Activated CD4-positive, alpha-beta T cell treated with anti-CD3 and anti-CD28 coated beads for 48 hours (primary cell): ENCODE measurements at places on chromosomes 1 and 21.

GRCh38 chr1:237470712-237471338 lies 419.9 kb downstream of the ZP4 start:
- no peak for DNase-seq

- DNase-seq = no peak
Observed at GRCh38 chr1:29876902-29877301, 640.6 kb downstream of the PTPRU start.

DNA sequence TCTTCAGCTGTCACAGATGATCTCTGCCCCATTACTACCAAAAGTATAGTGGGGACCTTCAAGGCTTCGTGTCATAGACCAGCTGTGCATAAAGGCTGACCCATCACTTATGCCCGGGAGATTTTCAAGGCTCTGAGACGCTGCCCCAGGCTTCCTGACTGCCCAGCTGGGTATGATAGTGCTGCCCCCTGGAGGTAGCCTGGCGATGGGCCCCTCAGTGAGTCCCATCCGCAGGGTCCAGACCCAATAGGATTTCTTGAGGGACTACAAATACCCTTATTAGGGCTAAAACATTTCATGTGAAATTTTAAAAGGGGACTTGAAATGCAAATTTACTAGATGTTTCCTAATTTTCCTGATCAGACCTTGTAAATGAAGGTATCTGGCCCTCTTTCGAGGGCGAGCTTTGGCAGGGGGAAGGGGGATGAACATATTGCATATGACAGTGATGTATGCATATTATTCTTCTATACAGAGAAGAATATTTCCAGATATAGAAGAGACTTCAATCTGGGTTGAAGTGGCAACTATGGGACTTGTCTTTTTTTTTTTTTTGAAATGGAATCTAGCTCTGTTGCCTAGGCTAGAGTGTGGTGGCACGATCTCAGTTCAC lies 11.7 kb upstream of the FCMR start:
- peak; percentile 80 for DNase-seq

DNA sequence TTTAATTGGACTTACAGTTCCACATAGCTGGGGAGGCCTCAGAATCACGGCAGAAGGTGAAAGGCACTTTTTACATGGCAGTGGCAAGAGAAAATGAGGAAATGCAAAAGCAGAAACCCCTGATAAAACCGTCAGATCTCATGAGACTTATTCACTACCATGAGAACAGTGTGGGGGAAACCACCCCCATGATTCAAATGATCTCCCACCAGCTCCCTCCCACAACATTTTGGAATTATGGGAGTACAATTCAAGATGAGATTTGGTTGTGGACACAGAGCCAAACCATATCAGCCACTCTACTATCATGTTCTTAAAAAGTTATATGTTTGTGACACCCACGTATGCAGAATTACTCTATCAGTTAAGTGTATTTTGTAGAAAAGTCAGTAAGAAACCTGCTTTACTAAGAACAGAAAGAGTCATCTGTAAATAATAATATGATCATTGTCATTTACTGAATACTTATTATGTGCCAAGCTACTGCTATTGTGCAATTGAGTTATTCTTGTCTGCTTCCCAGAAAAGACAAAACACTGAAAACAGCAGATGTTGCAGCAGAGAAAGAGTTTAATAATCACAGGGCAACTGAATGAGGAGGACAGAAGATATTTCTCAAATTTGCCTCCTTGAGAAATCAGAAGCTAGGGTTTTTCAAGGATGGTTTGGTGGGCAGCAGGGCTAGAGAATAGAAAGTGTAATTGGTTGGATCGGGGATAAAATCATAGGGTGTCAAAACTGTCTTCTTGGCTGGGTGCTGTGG lies 207.7 kb upstream of the FGGY start:
- DNase-seq = no peak

GRCh38 chr1:6954591-6954990 lies 169.3 kb downstream of the CAMTA1 start:
- DNase-seq = no peak

DNA sequence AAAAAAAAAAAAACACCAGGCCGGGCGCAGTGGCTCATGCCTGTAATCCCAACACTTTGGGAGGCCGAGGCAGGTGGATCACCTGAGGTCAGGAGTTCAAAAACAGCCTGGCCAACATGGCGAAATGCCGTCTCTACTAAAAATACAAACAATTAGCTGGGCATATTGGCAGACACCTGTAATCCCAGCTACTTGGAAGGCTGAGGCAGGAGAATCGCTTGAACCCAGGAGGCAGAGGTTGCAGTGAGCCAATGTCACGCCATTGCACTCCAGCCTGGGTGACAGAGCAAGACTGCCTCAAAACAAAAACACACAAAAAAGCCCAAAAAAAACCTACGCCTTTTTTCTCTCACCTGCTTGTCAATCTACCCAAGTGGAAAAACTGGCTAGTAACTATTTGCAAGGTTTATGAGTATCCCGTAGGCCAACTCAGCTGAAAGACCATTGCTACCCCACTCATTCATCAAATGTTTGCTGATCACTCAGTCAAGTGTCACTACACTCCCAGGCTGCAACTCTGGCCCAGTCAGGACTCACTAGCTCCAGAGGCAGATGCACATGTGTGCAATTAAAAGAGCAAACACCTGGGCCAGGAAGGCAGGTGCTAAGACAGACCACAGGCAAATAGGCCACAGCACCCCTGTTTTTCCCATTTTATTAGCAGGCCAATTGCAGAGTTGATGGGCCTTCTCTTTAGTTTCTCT lies 2.0 kb downstream of the CSRP1 start:
- DNase-seq = no peak

DNA sequence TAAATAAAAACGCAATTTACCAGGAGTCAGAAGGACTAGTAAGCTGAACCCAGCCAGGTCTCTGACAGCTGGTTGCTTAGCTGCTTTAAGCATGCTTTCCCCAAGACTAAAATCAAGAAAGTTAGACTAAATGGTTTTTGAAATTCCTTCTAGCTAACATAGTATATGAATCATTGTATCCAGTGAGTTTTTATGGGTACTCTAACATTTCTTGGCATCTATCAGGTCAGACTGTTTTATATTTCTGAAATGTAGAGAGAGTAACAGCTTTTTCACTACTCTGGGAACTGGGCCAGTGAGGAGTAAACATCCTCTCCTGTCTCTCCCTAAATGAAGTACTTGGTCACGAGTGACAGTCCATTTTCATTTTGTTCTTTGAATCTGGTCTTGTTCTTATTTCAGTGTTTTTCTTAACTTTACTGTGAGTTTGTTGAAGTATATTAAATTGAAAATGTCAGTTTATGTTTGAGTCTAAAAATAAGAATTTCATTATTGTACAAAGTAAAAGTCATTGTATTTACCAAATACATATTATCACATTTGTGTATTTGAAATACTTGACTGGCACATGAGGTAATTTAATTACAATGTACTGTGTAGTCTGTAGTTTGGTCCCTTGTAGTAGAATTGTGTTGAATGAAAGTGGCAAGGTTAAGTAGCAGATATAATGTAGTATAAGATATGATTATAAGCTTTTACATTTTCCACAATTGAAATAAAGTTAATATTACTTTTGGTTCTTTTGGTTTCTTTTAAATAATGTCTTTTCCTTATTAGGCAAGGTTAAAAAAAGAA lies 47.6 kb downstream of the PKN2 start:
- DNase-seq = no peak

DNA sequence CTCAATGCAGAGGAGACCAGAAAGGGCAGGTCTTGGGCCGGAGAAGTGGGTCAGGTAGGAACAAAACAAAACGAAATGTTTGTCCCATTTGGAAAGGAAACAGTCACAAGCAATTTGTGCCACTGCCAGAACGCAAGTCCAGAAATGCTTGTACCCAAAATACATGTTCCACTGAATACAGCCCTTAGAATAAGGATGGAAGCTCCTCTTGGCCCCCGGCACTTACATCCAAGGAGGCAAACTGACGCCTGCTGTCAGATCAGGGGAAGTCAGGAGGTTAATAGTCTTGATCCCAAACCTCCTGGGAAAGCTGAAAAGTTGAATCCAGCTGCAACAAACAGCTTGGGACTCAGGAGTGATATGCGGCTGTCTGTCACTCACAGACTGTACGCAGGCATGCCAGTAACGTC lies 75.9 kb upstream of the GALNT2 start:
- DNase-seq = no peak

DNA sequence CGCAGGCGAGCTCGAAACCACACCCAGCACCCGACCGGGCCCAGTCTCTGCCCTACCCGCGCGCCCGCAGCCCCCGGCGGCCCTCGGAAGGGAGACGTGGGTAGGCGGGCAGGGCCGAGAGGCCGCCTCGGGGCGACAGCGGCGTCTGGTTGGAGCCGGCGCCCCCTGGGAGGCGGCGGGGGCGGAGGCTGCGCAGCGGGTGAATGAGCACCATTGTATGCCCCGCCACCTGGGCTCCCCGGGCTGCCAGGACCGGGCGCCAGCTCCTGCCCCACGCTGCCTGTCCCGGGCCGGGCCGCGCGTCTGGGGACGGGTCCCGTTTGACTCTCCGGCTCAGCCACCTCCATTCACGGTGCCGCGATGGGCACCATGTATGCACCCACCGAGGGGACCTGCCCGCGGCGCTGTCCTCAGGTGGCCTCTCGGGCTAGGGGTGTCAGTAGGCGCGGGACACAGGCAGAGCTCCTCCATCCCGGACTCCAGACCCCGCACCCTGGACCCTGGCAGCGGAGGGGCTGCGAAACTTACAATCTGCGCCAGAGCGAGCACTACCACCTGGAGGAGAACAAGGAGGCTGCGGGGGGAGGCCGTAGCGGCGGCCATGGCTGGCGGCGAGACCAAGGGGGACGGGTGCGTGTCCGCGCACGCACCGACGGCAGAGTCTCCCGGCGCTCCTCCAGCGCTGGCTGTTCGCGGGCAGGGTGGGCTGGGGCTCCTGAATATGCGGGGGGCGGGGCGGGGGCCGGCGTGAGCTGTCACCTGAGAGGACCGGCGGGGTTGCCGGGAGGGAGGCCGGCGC lies at the start of gene COL9A2:
Gene COL9A2 (minus strand): TSS at position 692 of the 799 bp plus-strand sequence. CDS start 89 bp downstream, at position 603.
- peak; percentile 58 for DNase-seq

DNA sequence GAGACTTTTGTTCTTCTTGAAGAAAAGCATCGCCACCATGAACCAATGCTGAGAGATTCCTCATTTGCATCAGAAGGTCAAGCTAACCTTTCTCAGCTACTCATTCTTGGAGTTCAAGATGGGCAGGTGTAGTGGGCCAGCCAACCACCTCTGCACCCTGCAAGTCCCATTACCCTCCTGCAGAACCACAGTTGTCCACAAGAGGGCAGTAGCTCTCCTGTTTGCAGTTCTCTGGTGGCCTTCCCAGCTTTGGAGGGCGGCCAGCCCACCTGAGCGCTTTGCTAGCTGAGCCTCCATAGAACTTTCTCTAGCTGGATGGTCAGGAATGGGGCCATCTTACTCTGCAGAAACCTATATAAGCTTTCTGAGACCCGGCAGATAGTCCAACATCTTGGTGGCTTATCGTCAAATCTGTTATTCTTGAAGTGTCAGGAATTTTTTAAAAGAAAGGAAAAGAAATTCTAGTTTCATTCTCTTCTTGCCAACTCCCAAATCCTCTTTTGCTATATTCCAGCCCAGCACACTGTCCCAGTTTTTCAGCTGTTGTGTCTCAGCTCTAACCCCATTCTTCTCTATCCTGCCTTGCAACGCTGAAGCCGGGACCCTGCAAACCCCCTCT lies 11.0 kb upstream of the LMX1A start:
- peak; percentile 83 for DNase-seq

DNA sequence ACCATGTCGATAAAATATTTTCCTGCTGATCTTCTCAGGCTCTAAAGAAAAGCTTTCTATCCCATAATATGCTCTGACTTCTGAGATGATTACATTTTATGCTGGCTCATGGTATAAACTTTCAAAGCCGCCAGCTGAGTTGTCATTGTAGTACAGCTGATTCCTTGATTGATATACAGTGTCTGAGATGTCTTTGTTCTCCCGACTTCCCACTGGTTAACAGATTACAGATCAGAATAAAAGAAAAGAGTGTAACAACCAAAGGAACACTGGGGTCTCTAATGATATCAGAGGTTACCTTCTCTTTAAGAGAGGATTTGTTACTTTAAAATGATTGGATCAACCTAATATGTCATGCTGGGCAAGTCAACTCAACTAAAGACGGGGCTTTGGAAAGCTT lies 485.4 kb upstream of the LRRC7 start:
- no peak for DNase-seq

- DNase-seq = no peak
Observed at GRCh38 chr1:203704120-203704519, 60.9 kb upstream of the LAX1 start.

DNA sequence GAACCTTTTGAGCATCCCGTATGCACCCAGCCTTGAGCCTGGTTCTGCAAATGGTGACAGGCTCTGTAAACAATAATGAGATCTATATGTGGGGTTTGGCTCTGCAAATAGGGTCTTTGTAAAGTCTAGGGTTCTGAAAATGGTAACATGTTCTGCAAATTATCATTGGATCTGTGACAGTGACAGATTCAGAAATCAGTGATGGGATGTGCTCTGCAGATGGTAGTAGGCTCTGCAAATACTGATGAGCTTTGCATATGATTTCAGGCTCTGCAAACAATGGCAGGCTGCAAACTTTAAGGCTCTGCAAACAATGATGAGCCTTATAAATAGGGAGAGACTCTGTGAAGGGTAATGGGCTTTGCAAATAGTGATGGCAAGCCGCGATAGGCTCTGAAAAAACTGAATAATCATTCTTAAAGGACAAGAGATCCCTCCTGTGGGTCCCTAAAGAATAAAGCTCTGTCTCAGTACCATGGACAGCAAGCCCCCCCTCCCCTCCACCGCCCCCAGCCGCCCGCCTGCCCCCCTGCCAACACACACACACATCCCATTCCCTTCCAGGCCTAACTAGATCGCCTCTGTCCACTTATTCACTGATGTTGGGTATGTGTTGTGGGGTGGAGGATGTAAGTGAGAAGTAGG lies 17.7 kb upstream of the DMBX1 start:
- no peak for DNase-seq

DNA sequence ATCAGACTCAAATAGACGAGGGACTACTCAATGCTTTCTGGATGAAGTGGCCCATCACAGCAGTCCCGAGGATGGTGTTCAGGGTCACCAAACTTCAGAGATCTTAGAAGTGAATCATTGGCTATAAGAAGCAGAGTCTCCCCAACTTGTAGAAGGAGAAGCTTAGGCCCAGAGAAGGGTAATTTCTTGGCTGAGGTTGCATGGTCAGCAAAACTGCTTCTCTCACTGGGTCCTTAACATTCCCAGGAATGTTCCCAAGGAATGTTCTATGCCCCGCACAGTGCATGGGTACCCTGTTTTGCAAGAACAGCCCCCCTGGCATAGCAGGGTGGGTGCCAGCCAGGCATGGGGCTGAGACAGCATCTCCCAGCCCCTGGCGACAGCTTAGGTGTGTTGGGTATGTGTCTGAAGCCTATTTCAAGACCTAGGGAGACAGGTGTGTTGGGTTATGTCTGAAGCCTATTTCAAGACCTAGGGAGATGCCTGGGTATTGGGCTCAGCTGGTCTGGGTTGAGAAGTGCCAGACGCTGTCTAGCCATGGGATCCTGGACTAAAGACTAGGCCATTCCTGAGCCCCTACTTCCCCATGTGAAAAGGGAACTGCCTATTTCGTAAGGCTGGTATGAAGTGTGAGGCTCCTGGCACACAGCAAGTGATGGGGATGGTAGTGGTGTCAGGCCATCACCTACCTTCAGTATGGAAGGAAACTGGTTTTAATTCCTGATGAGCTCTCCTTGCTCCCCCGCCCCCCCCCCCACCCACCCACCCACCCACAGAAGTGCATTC lies 26.1 kb downstream of the PADI6 start:
- DNase-seq = no peak

GRCh38 chr1:72322910-72323309 lies 40.6 kb upstream of the NEGR1 start:
- no peak for DNase-seq

- no peak for DNase-seq
Observed at GRCh38 chr1:109765896-109766615, 2.3 kb upstream of the EPS8L3 start.
